ENCODE measurements at places on chromosomes 7 and 10.

- no peak for DNase-seq
Observed at GRCh38 chr10:80265740-80266512, 23.5 kb downstream of the MAT1A start.

DNA sequence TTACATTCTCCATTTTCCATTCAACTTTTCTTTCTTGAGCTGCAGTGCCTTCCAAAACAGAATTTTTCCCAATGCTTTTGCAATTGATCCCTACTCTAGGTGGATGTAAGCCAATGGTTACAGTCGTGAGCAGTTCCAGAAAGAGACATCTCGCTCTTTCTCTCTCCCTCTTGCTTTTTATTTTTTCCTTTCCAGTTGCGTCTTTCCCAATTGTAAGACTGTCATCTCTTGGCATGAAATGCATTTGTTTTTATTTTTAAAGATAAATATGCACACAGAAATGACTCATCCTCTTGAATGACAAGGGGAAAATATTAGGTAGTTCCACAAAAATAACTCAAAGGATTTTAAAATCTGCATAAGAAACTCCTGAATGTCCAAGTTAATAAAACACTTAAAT lies 25.1 kb downstream of the GLI3 start:
- no peak for DNase-seq

GRCh38 chr7:83038787-83039186 lies 123.9 kb downstream of the PCLO start:
- DNase-seq = no peak

DNA sequence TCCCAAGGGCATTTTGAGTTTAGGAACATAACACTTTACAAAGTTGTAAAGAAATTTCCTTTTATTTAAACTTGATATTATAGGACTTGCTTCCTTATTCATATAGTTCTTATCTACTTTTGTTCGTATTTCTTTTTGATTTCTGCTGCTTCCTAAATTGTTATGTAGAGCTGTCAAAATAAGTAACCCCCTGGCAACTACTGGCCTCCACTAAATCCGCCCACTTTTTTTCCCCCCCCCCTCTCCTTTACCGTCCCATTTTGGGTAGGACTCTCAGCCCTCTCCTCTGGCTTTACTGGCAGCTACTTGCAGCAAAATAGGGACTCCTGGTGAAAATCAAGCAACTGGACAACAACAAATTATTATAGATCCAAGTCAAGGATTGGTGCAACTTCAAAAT lies 1.1 kb downstream of the SP4 start:
- no peak for DNase-seq

DNA sequence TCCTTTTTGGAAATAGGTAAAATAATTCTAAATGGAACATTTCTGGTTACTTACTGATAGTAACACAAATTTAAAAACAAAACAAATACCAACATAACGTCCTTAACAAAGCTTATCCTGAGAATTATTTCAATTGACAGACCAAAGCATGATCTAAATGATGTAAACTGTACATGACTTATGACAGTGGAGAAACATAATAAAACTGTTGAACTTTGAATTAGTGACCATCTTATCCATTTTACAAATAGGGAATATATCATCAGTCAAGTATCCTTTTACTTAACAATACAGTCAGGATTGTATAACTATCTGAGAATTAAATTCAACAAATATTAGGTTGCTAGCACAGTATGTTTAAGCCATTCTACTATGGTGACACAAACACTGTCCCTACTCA lies 2.4 kb downstream of the IPMK start:
- DNase-seq = no peak

GRCh38 chr7:26457696-26458327 lies 166.2 kb downstream of the SNX10 start:
- no peak for DNase-seq

GRCh38 chr7:19984231-19984632 lies 210.8 kb upstream of the TMEM196 start:
- DNase-seq = no peak

GRCh38 chr7:36723951-36724664 lies at the start of gene AOAH:
TSS of gene AOAH (minus strand) at chr7:36724494. CDS start at chr7:36724148, 346 bp downstream.
- peak; percentile 55 for DNase-seq

DNA sequence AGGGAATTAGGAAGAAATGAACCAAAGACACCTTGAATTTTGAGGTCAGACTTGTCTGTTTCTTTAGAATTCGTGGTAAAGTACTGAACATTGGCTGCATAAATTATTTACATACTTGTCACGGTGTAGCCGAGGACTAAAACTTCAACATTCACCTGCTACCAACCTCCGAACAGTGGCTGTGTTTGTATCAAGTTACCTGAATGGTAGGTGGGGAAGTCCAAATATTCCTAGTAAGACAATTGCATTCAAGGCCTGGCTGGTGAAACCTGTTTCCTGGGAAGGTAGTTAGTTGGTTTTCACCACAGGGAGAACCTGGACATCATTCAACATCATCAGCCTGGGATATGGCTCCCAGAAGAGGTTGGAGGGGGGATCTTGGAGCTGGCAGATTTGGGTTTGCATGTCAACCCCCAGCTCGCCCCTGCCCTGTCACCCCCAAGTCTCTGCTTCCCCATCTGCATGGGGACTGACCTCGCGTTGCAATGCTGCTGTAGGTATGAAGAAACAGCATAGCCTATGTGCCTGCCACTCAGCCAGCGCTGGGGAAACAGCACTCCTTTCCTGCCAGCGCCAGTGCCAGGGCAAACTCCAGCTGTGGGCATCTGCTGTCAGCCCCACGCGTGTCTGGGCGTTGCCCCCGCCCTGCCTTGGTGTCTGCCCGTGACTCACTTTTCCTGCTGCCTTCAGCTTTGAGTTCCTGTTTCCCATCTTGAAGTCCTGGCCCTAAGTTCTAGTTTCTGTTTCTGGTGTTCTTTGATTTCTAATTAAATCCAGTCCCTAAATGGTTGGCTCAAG lies 12.7 kb upstream of the LARP4B start:
- no peak for DNase-seq

- no peak for DNase-seq
Observed at GRCh38 chr10:46525177-46525823, 31.2 kb downstream of the GPRIN2 start.

DNA sequence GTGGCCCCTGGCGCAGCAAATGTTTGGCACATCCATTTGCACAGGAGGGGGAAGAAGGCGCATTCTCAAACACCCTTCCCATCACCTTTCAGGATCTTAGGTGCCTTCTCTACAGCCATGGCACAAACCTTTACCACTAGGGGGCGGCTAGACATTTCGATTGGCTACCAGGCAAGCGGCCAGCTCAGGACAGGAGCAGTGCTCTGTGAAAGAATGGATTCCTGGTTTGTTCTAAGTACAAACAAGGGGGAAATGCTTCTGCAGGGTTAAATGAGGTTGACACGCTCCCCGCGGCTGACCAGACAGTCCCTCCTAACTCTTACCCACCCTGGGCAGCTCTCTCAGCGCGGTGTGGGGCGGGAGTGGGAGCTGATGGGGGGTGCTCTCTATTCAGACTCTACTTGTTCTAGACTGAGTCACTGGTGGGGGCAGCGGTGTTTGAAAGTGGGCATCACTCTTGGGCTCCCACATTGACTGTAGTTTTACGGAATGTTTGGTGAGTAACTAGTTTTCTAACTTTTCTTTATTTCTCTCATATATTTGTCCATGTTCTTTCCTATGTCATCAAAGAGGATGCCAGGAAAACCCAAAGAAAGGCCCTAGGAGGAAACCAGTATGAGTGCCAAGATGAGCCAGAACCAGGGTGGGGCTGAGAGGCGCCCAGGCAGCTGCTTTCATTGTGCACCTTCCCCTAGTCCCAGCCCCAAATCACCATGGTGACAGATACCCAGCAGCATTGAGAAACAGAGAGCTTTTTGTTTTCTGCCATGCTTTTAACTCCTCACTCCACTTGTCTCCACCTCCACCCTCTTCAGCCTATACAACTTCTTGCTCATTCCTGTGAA lies 61.4 kb upstream of the GPR158 start:
- DNase-seq = peak; percentile 4

DNA sequence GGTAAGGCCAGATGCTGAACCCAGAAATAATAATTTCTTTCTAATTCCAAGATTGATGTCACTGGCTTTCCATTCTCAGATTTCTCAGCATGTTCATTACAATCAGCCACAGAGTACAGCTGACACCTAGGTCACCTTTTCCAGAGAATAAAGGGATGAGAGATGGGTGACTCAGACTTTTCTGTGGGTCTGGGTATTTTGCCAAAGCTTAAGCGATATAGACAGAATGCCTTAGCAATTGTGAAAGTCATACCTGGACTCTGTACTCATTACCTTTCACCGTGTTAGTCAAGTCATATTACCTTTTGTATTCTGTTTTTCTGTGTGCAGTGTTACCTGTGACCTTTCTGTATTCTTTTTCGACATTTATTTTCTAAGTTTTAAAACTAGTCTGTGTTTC lies 10.6 kb upstream of the PRTFDC1 start:
- DNase-seq = no peak

- DNase-seq = no peak
Observed at GRCh38 chr7:18577096-18577771, 81.7 kb downstream of the HDAC9 start.

DNA sequence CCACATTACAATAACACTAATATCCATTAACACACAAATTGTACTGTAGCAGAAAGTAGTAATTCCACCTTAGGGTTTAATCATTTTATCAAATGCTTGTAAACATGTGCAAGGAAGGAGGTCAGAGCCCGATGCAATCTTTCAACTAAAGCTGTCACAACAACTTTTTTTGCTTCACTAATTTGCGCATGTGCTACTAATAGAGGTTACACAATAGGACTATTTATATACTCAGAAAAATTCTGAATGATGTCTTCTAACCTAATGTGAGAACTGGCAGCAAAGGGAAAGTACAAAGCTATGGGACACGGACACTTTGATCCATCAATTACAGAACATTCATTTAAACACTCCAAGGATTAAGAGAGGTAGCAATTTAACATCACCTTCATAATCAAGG lies 244.4 kb downstream of the CHCHD3 start:
- no peak for DNase-seq

DNA sequence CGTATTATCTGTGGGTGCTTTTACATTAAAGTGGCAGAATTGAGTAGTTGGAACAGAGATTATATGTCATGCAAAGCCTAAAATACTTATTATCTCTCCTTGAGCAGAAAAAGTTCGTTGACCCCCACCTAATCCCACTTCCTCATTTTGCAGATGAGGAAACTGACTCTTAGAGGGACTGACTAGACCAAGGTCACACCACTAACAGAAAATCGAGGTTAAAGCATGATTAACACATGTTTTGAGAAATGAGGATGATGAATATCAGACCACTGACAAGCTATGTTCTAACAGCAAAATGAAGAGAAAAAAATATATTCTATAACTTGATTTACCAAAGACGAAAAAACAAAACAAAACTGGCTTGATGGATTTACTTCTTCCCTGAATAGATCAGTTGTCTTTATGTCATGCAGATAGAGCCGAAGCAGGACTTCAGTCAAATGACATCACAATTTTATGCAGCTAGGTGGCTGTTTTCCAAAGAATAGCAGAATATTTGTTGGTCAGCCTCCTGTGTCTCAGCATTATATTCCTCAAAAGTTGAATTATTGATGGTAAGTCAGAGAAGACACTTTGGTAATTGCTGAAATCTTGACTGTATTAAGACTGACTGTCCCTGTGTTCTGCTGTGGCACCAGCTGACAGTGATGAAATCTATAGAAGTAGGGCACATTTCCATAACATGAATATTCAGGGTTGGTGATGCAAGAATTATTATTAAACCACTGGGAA lies 24.2 kb upstream of the SMIM30 start:
- DNase-seq = no peak

- DNase-seq = no peak
Observed at GRCh38 chr10:18216482-18216881, 76.3 kb downstream of the CACNB2 start.

DNA sequence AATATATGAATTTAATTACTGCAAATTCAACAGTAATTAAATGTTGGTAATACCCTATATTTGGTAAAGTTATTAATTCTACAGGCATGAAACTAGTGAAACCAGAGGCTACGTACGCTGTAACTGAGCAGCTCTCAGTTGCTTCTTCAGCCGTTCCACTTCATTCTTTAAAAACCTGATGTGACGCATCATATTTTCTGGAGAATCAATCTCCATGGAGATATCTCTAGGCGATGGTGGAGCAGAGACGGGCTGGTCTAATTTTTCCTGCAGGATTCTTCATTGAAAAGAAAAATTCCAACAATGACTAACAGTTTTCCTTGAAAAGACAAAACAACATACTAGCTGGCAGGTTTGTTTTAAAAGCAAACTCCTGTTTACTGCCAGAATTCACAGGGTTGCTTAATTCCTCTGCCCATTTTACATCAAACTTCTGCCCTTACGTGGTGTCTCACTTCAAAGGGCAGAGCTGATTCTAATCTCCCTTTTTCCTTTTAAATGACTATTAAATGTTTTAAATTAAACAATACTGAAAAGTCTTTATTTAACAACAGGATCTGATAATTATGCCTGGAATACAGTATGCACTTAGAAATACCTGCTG lies 59.4 kb upstream of the MRLN start:
- no peak for DNase-seq

All from stimulated activated CD8-positive, alpha-beta memory T cell treated with anti-CD3 and anti-CD28 coated beads, Interleukin-12 subunit alpha, Interleukin-12 subunit beta, amount 100 ng/mL, for 1 hour (primary cell).